ENCODE measurements at places on chromosomes 1 and 21. TPM values are rescaled to one million over a fixed set of nuclear protein-coding genes. Genes with fewer than 3 reads are reported as not detected.

DNA sequence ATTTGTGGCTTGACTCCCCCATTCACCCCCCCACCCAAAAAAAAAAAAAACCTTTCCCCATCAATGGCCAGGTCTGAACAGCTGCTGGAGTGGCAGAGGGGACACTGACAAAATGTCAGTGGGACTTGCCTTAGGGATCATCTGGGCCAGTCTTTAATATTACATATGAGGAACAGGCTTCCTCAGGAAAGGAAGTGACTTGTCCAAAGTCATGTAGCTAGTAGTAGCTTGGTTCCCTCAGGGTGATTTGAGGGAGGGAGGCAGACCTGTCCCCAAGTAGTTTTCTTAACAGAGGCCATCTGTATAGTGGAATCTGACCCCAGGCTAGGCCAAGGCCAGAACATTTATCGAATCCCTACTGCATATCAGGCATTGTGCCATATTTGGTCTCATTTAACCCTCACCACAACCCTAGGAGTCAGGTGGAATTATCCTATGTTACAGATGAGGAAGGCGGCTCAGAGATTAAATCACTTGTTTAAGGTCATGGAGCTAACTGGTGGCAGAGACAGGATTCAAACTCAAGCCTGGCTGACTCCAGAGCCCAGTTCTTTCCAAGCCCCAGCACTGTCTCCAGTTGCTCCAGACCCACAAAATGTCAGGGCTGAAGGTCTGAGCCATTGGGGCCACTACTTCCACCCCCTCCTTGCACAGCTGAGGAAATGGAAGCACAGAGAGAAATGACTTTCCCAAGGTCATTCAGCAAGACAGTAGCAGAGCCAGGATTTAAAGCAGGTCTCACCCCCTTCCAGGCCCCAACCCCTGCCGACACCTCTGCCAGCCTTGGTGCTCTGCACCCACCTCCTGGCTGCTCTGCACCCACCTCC is 10.4 kb downstream of the ZBTB7B start:
- DNase-seq, result no peak

The WNT2B gene
- 0.18 TPM for polyA plus RNA-seq

GRCh38 chr21:45022736-45023135 is 51.6 kb upstream of the ADARB1 start:
- no peak for DNase-seq

DNA sequence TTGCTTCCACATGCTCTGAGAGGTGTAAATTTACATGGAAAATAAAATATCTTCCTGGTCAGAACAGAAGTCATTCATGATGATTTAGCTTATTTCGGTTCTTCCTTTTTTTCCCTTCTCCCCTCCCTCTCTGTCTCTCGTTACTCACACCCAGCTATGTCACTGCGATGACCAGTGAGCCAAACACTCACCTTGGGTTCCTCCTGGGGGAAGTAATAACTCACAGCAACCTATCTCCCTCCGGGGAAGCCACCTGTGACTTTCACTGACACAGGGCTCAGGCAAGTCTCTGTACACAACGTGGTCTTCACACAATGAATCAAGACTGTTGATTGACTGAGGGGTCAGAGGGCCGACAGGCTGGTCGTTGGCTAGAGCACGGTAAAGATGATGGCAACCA is 135.3 kb upstream of the VANGL1 start:
- DNase-seq, result no peak

The CADM3 gene
- 0.32 TPM for polyA plus RNA-seq

DNA sequence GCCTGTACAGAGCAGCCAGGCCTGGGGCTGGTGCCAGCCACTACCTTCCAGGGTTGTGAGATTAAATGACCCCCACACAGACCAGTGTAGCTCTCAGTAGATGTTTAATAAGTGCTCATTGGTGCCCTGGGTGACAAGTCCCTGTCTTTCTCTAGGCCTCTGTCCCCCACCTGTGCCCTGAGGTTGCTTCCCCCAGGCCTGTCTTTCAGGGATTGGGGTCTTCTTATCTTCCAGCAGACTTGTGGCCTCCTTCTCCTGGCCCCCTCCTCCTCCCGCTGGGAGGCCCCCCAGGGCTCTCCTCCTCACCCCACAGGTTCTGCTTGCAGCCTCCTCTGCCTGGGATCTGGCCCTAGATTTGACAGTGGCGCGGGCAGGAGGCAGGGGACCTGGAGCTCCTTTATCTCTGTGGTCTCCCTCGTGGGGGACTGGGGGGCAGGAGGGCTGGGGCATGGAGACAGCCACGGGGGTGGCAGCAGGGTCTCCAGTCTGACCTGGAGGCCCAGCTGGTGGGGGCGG is 40.3 kb downstream of the EPHA2 start:
- DNase-seq, result no peak

The HMGCL gene
- polyA plus RNA-seq, result 25.0 TPM

GRCh38 chr1:240492832-240493440 is 119.0 kb downstream of the GREM2 start:
- DNase-seq, result peak; percentile 57

DNA sequence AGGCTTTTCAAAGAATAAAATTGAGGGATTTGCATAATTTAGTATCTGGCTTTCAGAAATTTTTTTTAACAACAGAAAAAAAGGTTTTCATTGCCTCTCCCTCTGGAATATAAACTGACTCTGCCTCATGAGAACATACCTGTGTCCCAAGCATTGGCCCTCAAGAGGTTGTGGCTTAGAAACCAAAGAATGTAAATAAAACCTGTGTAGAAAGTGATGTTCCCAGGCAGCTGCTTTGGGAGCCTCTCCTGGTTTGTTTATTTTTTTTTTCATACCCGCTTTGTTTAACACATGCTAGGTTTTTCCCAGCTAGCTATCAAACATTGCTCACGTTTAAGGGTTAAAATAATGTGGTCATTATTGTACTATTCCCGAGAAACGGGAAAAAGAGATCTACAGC is 40.5 kb upstream of the IFNAR2 start:
- no peak for DNase-seq

The GPR52 gene
- polyA plus RNA-seq, result 0.09 TPM

- DNase-seq, result no peak
Measured at GRCh38 chr1:117674521-117675400, 68.9 kb downstream of the TENT5C start.

The RNF207 gene
- polyA plus RNA-seq, result 2.5 TPM
